ENCODE measurements at places on chromosomes 6 and 20. TPM values are rescaled to one million over a fixed set of nuclear protein-coding genes. Genes with fewer than 3 reads are reported as not detected.

IL17A gene
- total RNA-seq: 0.03 TPM

RPP40 gene
- 13.5 TPM for total RNA-seq

RSPH3 gene
- 2.5 TPM for total RNA-seq

GTSF1L gene
- total RNA-seq: not detected

TRIM15 gene
- total RNA-seq: not detected

CCDC170 gene
- 0.11 TPM for total RNA-seq

HUS1B gene
- 0.22 TPM for total RNA-seq

UBE2V1 gene
- 72.9 TPM for total RNA-seq

ADGRB3 gene
- 0.22 TPM for total RNA-seq

CTCFL gene
- total RNA-seq: 14.2 TPM

CLIC5 gene
- not detected for total RNA-seq

LY6G6C gene
- total RNA-seq: not detected

C20orf204 gene
- total RNA-seq: 1.6 TPM

CNR1 gene
- total RNA-seq: 6.0 TPM

TRPC4AP gene
- 63.8 TPM for total RNA-seq

SOX4 gene
- 121 TPM for total RNA-seq

PAK5 gene
- 0.22 TPM for total RNA-seq

FAM83C gene
- not detected for total RNA-seq

CAGE1 gene
- total RNA-seq: 0.21 TPM

ZSCAN23 gene
- total RNA-seq: 6.5 TPM

TFAP2C gene
- total RNA-seq: 38.4 TPM

MARCKS gene
- total RNA-seq: 92.7 TPM

PDSS2 gene
- 12.5 TPM for total RNA-seq

MRAP2 gene
- total RNA-seq: 4.2 TPM

CD83 gene
- total RNA-seq: 2.9 TPM

BPIFA1 gene
- total RNA-seq: not detected

TOMM6 gene
- total RNA-seq: 84.2 TPM

CST11 gene
- total RNA-seq: 0.55 TPM

PROKR2 gene
- 0.74 TPM for total RNA-seq

CST2 gene
- total RNA-seq: not detected

C20orf144 gene
- 0.11 TPM for total RNA-seq

GABRR2 gene
- not detected for total RNA-seq

OR2H2 gene
- not detected for total RNA-seq

CRISP3 gene
- total RNA-seq: not detected

TREM2 gene
- not detected for total RNA-seq

PBOV1 gene
- total RNA-seq: not detected

SMLR1 gene
- total RNA-seq: not detected

KIAA0408 gene
- 0.55 TPM for total RNA-seq

CRIP3 gene
- total RNA-seq: 20.1 TPM

NRM gene
- total RNA-seq: 20.7 TPM

PLCB4 gene
- total RNA-seq: 4.7 TPM

TAGAP gene
- total RNA-seq: not detected

STX11 gene
- total RNA-seq: not detected

All from H7 (cell line).